Thoracic aorta (tissue), 2 donors: ENCODE measurements at places on chromosomes 3 and 15. TPM values are rescaled to one million over a fixed set of nuclear protein-coding genes. Genes with fewer than 3 reads are reported as not detected.

Gene ANKDD1A
- 58.1 TPM for total RNA-seq

DNA sequence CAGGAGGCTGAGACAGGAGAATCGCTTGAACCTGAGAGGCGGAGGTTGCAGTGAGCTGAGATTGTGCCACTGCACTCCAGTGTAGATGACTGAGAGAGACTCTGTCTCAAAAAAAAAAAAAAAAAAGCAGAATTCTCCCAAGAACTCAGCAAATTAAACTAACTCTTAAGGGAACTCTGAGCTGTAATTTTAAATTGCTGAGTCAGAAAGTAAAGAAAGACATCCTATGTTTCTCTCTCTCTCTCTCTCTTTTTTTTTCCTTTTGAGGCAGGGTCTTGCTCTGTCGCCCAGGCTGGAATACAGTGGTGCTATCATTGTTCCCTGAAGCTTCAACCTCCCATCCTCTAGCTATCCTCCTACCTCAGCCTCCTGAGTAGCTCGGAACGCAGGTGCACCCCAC lies 20.0 kb upstream of the PHC3 start:
- no peaks in the 10 kb centered on the region for H3K27me3 ChIP-seq
- no peaks in the 10 kb centered on the region for H3K4me1 ChIP-seq
- no peaks in the 10 kb centered on the region for H3K36me3 ChIP-seq
- H3K27ac ChIP-seq: no peak overlapping the region

Gene SLC7A14
- total RNA-seq: not detected

- H3K4me3 ChIP-seq: no peak overlapping the region
- H3K27me3 ChIP-seq: no peaks in the 10 kb centered on the region
- no peak overlapping the region for H3K27ac ChIP-seq
- no peak for DNase-seq
These were observed 82.0 kb downstream of the NTRK3 start for GRCh38 chr15:88174571-88174970.

- no peak overlapping the region for H3K27ac ChIP-seq
- no peaks in the 10 kb centered on the region for H3K36me3 ChIP-seq
- H3K4me3 ChIP-seq: no peak overlapping the region
- H3K27me3 ChIP-seq: no peaks in the 10 kb centered on the region
These were observed 79.1 kb upstream of the ABI3BP start for GRCh38 chr3:101072300-101072699.

GRCh38 chr15:97545799-97546198 lies 414.7 kb upstream of the ARRDC4 start:
- no peaks in the 10 kb centered on the region for H3K4me1 ChIP-seq
- H3K27ac ChIP-seq: no peak overlapping the region
- DNase-seq: no peak
- no peak overlapping the region for H3K4me3 ChIP-seq

DNA sequence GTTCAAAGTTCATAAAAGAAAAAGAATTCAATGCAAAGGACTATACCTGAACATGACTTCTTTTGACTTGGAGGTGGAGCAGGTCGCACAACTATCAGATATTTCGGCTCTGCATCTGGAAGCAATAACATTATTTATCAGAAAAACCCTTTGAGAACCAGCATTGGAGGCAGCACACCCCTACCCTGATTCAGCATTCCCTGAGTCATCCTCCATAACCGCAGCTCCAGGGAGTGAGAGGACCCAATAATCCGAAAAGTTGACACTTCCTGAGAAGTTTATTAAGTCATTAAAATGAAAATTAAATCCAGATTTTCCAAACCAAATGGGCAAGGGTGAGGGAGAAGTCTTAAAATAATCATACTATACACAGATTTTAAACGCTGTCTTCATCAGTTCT lies 90.6 kb downstream of the ABI3BP start:
- H3K4me1 ChIP-seq: peaks cover 10% of the 10 kb centered on the region
- DNase-seq: no peak
- H3K4me3 ChIP-seq: no peak overlapping the region
- H3K27ac ChIP-seq: no peak overlapping the region

GRCh38 chr3:134879990-134880389 lies 84.9 kb downstream of the EPHB1 start:
- H3K36me3 ChIP-seq: no peaks in the 10 kb centered on the region
- H3K27ac ChIP-seq: no peak overlapping the region
- H3K4me1 ChIP-seq: no peaks in the 10 kb centered on the region
- no peak for DNase-seq

- H3K4me1 ChIP-seq: peaks cover 7% of the 10 kb centered on the region
- no peaks in the 10 kb centered on the region for H3K27me3 ChIP-seq
- no peak overlapping the region for H3K4me3 ChIP-seq
- no peaks in the 10 kb centered on the region for H3K36me3 ChIP-seq
These were observed 169.7 kb upstream of the MITF start for GRCh38 chr3:69569520-69569919.

Gene HRG
- total RNA-seq: not detected

Gene FBXW12
- total RNA-seq: not detected

Gene IREB2
- 16.5 TPM for total RNA-seq
